ENCODE measurements at places on chromosomes 6 and 20.

- no peak for DNase-seq
Observed at GRCh38 chr6:163123098-163123497, 291.4 kb upstream of the QKI start.

- no peak for DNase-seq
Observed at GRCh38 chr6:41277605-41278004, 8.9 kb downstream of the TREM1 start.

- no peak for DNase-seq
Observed at GRCh38 chr6:37607944-37608343, 89.7 kb downstream of the MDGA1 start.

GRCh38 chr20:17571153-17571527 is 1.3 kb downstream of the DSTN start:
- no peak for DNase-seq

GRCh38 chr6:135225911-135226310 is 44.8 kb downstream of the MYB start:
- no peak for DNase-seq

- DNase-seq: no peak
Observed at GRCh38 chr20:53428996-53429395, 164.6 kb downstream of the ZNF217 start.

DNA sequence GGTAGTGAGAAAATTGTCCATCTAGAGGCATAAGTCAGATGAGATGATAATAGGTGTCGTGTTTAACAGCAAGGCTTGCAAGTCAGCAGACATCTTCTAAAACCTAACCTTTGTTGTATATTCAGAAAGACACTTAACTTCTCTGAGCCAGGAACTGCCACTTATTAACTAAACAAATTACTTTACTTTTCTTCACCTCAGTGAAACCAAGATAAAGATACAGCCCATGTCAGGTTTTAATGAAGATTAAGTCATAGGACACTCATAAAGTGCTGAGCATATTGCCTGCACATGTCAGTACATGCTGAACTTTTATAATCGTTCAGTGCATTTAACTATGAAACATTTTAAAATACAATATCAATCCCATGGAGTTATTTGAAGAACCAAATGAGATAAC is 286.8 kb downstream of the NKAIN2 start:
- DNase-seq: no peak

- no peak for DNase-seq
Observed at GRCh38 chr6:129476810-129477209, 233.2 kb downstream of the ARHGAP18 start.

GRCh38 chr20:64192406-64192805 is 28.2 kb downstream of the MYT1 start:
- DNase-seq: no peak

DNA sequence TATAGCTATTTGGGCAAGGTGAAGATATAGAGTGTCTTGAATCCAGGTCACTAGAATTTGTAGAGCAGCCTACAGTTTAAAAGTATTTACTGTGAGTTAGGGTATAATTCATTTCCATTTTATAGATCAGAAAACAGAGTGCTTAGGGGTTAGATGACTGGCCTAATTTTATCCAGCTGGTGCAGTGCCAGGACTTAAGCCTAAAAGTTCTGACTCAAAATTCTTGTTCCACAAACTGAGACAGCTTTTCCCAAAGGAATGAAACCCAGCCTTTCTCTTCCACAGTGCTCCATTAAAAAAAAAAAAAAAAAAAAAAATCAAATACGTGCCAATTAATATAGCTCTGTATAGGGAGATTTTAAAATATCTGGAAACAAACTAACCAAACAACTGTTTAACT is 441.0 kb upstream of the MARCKS start:
- no peak for DNase-seq

GRCh38 chr6:136427378-136427717 is 122.9 kb downstream of the MAP7 start:
- DNase-seq: no peak

- no peak for DNase-seq
Observed at GRCh38 chr6:134519465-134519864, 201.6 kb upstream of the SGK1 start.

DNA sequence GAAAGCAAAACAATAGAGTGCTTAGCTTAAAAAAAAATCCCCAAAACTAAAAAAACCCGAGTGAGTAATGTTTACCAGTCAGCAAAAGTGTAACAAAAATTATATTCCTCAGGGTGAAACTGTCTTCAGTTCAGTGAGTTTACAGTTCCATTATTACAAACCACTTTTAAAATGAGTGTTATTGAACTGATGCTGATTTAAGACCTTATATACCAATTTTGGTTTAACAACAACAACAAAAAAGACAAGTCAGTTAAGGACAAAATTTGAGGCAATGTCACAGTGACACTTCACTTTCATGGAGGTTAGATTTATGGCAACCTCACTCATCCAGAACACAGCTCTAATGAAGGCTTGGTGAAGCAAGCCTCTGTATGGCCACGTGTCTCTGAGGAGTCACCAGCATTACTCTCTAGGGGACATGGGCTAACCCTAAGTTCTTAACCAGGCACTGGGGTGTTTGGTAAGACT is 630.8 kb downstream of the PHF3 start:
- DNase-seq: no peak

GRCh38 chr6:71724456-71725125 is 161.8 kb upstream of the RIMS1 start:
- no peak for DNase-seq

GRCh38 chr20:59958626-59959025 is 403 bp downstream of the CDH26 start:
- no peak for DNase-seq

GRCh38 chr20:53513489-53514298 is 79.9 kb downstream of the ZNF217 start:
- DNase-seq: no peak

DNA sequence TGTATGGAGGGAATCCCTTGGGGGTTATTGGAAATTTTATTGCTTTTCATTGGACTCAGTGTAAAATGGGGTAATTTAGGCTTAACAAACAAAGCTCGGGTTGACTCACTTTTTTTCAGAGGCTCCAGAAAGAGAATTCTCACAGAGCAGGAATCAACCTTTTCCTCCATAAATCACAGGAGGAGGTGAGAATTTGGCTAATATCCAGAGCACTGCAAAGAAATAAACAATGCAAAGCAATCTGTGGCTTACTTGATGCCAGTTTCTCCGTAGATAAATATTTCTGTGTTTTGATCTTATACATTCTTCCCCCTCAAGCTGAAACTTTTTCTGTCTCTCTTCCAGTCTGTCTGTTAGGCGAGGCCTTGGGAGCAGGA is 176.6 kb downstream of the TSHZ2 start:
- DNase-seq: no peak

- no peak for DNase-seq
Observed at GRCh38 chr20:9286501-9287461, 217.9 kb downstream of the PLCB4 start.

GRCh38 chr6:103874575-103874974 is 985.1 kb downstream of the HACE1 start:
- DNase-seq: no peak

All from NCI-H460 (cell line).